ENCODE measurements at places on chromosomes 11 and 22.

GRCh38 chr22:42676059-42676607 lies 26.9 kb upstream of the CYB5R3 start:
- no peak for DNase-seq

- DNase-seq, result no peak
These were observed 363.6 kb downstream of the BRD1 start for GRCh38 chr22:49464037-49464436.

- no peak for DNase-seq
These were observed 3.7 kb downstream of the ILK start for GRCh38 chr11:6607190-6607795.

- no peak for DNase-seq
These were observed 1179.8 kb downstream of the BRD1 start for GRCh38 chr22:48647606-48648515.

DNA sequence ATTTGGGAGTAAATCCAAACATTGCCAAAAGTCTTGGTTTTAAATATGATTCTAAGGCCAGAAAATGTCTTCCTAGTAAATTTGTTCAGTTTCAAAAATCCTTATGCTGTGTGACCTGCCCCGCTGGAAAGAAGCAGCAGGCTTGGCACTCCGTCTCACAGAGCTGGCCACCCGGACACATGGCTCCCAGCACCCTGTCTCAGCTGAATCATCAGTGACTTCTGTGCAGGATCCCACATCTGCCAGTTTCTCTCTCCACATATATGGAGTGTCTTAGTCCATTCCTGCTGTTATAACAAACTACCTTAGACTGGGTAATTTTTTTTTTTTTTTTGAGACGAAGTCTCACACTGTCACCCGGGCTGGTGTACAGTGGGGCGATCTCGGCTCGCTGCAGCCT lies 356.7 kb downstream of the TBC1D22A start:
- DNase-seq, result no peak

DNA sequence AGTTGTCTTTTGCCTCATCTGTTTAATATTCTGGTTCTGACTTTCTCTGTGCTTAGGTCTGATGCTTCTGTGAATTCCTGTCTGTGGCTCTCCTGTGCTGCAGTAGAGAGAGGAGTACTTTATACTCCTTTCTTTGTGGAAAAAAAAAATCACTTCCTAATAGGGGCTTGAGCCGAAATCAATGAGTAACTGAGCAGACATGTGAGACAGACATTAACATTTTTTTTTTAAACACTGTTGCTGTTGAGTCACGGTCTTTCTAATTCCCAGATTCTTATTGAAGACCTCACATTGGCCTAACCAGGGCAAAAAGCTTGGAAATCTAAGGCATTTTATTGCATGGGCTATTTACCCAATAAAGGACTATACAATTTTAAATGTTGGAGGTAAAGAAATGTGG lies 86.1 kb downstream of the GRM5 start:
- DNase-seq, result no peak

DNA sequence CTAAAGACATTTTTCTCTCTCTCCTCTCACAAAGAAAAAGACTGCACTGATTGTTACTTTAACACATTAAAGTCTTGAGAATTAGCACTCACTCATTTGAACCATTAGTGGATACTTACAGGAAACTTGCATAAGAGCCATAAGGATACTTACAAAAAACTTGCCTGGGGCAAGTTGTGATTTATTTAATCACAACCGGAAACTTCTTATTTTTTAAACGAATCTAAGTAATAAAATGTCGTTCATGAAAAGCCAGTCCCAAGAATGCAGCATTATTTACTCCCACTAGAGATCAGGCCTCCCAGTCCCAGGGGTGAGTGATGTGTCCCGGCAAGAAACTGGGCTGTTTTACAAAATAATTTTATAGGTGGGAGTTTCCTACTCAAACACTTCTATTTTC lies 59.3 kb upstream of the TTC12 start:
- no peak for DNase-seq

- DNase-seq, result no peak
These were observed 88.5 kb downstream of the ZBTB16 start for GRCh38 chr11:114148013-114148382.

DNA sequence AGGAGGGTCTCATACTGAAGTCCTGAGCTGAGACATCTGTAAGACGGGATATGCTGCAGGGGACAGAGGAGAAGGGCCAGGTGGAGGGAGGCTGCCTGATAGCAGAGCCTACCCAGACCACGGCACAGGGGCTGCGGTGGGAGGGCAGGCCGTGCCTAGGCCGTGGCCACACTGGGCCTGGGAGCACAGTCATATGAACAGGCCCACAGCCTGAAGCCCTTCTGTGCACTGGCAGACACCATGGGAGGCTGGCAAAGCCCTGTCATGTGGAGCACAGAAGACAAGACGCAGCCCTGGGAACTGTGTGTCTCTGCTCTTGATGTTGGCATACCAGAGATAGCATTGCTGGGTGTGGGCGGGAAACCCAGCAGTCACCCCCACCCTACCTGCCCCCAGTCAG lies 3.3 kb downstream of the SPATA19 start:
- no peak for DNase-seq

DNA sequence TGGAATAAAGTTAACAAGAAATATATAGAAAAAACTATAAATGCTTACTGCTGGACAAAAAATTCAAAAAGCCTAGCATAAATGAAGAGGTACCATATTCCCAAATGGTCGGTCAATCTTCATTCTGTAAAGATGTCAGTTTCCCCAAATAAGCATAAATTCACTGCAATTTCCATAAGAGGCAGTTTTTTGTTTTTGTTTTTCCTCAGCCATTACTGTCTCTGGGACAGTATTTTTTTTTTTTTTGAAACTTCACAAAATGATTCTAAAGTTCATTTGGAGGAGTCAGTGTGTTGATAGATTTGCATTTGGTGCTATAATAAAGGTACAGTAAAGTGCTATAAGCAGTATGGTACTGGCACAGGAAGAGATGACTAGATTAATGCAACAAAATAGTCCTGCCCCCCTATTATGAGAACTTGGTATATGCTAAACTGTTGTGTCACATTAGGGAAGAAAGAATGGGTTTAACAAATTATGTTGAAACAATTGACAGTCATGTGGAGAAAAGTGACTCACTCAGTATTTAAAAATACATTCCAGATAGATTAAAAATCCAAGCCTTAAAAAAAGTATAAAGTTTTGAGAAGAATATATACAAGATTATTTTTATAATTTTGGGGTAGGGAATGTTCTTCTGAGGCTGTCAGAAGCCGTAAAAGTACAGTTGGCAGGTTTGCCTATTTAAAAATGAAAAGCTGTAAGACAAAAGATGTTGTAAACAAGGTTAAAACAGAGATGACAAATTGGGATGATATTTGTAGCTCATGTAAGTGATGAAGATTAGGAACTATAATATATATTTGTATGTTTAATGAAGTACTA lies 2.6 kb upstream of the FTH1 start:
- DNase-seq, result no peak

GRCh38 chr11:61743486-61744095 lies 8.8 kb upstream of the MYRF start:
- no peak for DNase-seq

DNA sequence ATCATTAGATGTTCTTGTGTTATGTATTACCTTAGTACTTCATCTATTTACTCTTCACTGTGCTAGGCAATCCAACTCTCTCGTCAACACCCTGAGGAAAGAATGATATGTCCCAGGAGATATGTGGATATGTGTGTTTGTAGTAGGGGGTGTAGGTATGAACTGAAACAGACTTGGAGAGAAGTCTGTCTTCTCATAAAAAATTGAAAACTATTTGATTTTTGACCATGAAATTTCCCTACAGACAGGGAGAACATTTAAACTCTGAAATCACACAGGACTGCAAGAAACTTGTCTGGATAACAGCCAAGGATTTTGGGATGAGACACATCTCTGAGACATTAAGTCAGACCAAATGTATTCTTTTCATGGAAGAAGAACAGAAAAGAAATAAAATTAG lies 967.0 kb upstream of the FAT3 start:
- no peak for DNase-seq

GRCh38 chr11:59778122-59778521 lies 22.9 kb downstream of the STX3 start:
- DNase-seq, result no peak

Data from AG04449 (cell line).